ENCODE measurements at places on chromosomes 6 and 20. TPM values are rescaled to one million over a fixed set of nuclear protein-coding genes. Genes with fewer than 3 reads are reported as not detected.

The TFAP2D gene
- polyA plus RNA-seq, result not detected

The NRN1 gene
- polyA plus RNA-seq, result 4.4 TPM

The TSBP1 gene
- not detected for polyA plus RNA-seq

The OPRL1 gene
- polyA plus RNA-seq, result 18.4 TPM

The LRRN4 gene
- 0.26 TPM for polyA plus RNA-seq

The FAM209B gene
- not detected for polyA plus RNA-seq

The MBOAT1 gene
- not detected for polyA plus RNA-seq

The KCNQ2 gene
- polyA plus RNA-seq, result 88.8 TPM

The ENPP4 gene
- 19.7 TPM for polyA plus RNA-seq

The TDRD6 gene
- polyA plus RNA-seq, result 0.84 TPM

The CST4 gene
- polyA plus RNA-seq, result not detected

The TNNC2 gene
- polyA plus RNA-seq, result 3.8 TPM

The C4B gene
- polyA plus RNA-seq, result 4.4 TPM

The FOXA2 gene
- not detected for polyA plus RNA-seq

The KIF6 gene
- 2.1 TPM for polyA plus RNA-seq

The BTNL2 gene
- not detected for polyA plus RNA-seq

The HMGN3 gene
- polyA plus RNA-seq, result 121 TPM

Data from neural cell (in vitro differentiated cells).